RPMI7951 (cell line): ENCODE measurements at places on chromosomes 5 and 9. TPM values are rescaled to one million over a fixed set of nuclear protein-coding genes. Genes with fewer than 3 reads are reported as not detected.

TMEM171 gene
- total RNA-seq = 9.4 and 11.9 TPM in 2 replicates

PRDM9 gene
- total RNA-seq = not detected in 2 replicates

ITK gene
- not detected in 2 replicates for total RNA-seq

CKMT2 gene
- total RNA-seq = 2.2 TPM in 1 of 2 replicates, not detected in the other

IL13 gene
- not detected in 2 replicates for total RNA-seq

DNA sequence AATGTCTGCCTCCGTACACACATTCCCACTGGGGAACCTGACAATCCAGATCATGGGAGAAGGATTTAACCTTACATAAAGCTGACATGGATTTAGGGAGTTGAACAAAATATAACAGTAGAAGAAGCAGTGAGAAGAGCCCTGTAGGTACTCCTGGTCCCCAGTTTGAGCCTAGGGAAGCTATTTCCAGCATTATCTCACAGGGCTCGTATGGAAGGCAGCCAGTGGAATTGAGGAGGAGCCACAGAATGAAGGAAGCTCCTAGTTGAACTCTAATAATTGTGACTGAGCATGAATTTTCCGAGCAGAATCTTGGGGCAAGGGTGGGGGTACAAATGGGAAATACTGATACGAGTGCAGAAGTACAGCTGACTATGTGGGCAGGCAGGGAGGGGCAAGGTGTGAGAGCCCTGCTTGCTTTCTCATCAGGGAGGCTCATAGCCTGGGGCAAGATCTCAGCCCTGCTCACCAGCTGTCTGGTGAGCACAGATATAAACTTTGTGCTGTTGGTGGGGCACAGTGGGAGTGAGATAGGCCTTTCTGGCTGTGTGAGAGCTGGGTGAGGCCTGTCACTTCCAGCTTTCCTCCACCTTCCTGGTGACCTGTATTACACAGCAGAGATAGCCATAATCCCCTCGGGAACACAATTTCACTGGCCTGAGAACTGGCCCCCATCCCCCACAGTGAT is 290.7 kb upstream of the IL12B start:
- no peak for DNase-seq

DNA sequence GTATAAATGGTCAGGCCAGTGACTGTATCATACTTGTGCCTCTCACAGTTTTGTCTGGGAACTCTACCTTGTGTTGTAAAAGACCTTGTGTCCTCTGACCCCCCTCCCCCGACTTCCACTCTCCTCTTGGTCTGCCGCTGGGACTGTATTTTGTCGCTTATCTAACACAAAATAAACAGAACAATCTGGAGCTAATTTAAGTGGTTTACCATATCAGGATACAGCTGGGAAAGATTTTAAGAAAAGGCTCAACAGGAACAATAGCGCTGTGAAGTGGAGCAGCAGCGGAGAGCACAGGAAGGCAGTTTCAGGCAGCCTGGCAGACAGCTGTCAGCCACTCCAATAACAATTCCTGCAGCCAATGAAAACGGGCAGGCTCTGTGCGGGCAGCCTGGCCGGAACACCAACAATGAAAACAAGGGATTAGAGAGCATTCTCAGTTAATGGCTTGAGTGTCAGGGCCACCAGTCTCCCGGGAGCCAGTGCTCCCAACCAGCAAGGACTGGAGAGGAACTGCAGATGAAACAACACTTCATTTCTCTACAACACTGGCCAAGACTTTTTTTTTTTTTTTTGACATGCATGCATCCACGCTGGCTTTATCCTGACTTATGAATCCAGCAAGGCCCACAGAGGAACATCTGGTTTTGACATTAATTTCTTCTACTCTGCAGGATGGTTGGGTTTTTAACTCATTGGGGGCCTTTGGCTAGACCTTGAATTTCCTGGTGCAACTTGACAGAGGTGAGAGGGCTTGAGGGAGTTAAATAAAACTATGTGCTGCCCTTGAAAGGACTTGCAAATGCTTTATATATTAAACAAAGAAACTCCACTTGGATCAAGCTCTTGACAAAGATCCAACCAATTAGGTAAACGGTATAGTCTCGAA is 76.7 kb downstream of the ARSB start:
- DNase-seq = peak; percentile 94

- DNase-seq = no peak
These were observed 272.0 kb downstream of the HSPA4 start for GRCh38 chr5:133323494-133324457.

- DNase-seq = no peak
These were observed 526.7 kb upstream of the WWC1 start for GRCh38 chr5:167764641-167765289.

- no peak for DNase-seq
These were observed 171.3 kb upstream of the CDH12 start for GRCh38 chr5:23024470-23024869.

- DNase-seq = peak; percentile 72
These were observed 66.5 kb upstream of the SMIM15 start for GRCh38 chr5:61228691-61229280.

DNA sequence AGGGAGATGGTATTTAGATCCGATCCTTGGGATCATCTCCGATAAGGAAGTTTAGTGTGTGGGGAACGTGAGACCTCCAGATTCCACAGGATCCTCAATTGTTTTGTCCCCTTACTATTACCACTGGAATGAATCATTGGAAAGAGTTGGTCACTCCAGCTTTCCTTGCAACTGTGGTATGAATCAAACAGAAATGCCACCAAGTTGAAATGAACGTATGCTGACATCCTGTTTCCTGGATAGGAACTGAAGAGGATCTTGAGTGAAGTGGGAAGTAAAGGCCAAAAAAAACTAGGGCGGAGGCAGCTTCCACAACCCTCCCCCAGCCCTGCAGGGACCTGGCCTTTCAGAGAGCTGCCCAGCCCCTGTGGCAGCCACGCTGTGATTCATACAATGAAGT is 23.9 kb downstream of the IRX1 start:
- no peak for DNase-seq

- peak; percentile 51 for DNase-seq
These were observed 275.9 kb upstream of the ZNF462 start for GRCh38 chr9:106587042-106587441.

GRCh38 chr9:77819657-77820056 is 171.5 kb upstream of the GNA14 start:
- DNase-seq = peak; percentile 34

DNA sequence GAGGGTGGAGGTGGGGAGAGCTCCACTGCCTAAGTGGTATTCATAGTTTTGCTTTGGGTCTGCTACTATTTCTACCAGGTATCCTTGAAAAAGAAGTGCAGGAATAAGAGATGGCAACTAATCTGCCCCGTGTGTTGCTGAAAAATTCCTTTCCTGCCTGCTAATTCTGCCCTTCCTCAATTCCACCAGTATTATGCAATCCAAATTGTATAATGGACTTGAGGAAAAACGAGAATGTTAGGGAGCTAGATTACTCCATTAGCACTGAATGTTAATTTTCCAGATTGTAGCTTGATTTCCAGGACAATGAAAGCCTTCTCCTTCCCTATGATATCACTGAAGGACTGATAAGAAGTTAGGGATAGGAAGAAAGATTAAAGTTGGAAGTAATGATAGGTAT is 16.9 kb downstream of the ADAM19 start:
- no peak for DNase-seq

- DNase-seq = no peak
These were observed 21.7 kb downstream of the FAM78A start for GRCh38 chr9:131254626-131255025.

DNA sequence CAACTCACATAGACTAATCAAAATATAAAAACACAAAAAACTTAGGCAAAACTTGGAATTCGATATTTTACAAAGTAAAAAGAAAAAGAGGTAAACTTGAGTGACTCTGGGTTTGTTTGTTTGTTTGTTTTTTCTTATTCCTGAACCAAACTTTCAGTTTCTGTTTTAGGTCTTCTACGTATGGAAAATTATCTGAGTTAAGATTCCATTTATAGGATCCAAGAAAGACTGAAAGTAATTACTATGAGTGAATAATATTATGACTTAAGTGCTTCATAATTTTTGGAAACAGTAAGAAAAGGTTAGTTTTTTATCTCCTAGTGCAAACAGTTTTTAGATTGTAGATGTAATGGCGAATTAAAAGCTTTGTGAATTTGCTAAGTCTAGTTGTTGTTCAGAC is 13.2 kb downstream of the ST8SIA4 start:
- DNase-seq = no peak

- DNase-seq = peak; percentile 29
These were observed 5.8 kb upstream of the SNAPC3 start for GRCh38 chr9:15416880-15417279.

DNA sequence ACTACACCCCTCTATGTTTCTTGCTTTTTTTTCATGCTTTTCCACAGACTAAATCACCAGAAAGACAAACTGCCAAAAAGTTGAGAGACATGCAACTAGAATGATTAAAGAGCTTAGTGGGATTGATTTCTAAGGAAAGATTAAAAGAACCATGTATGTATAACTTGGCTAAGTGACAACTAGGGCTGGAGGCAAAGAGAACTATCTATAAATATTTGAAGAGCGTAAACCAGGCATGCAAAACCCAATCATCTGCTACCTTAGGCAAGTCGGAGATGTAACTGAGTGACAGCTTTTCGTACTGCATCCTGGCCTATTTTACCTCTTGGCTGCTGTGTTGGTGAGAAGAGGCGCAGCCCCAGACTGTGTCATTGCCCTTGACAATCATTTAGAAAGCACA is 121.0 kb upstream of the TLX3 start:
- DNase-seq = no peak

DNA sequence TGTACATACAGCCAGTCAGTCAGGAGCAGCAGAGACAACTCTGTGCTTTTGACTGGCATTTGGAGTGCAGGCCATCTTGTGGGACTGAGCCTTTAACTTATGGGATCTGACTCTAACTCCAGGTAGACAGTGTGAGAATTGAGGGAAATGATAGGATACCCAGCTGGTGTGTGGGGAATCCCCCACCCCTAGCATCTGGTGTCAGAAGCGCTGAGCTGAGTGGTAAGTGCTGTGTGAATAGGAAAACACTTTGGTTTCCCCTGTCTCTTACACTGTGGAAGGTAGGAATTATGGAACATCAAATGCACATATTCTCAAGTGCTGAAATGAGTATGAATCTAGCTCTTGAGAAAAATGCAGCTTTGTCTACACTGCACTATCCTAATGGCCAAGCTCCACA is 43.9 kb downstream of the CCDC125 start:
- DNase-seq = no peak

DNA sequence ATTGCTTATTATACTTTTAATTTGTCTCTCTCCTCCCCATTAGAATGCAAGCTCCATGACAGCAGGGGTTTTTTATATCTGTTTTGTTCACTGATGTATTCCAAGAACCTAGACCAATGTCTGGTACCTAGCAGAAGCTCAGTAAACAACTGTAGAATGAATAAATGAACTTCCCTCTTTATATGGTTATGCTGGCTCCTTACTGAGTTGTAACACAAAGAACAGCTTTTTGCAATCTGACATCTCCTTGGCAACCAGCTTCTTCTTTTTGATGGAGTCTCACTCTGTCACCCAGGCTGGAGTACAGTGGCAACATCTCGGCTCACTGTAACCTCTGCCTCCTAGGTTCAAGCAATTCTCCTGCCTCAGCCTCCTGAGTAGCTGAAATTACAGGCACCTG is 13.6 kb downstream of the TRMO start:
- DNase-seq = no peak

DNA sequence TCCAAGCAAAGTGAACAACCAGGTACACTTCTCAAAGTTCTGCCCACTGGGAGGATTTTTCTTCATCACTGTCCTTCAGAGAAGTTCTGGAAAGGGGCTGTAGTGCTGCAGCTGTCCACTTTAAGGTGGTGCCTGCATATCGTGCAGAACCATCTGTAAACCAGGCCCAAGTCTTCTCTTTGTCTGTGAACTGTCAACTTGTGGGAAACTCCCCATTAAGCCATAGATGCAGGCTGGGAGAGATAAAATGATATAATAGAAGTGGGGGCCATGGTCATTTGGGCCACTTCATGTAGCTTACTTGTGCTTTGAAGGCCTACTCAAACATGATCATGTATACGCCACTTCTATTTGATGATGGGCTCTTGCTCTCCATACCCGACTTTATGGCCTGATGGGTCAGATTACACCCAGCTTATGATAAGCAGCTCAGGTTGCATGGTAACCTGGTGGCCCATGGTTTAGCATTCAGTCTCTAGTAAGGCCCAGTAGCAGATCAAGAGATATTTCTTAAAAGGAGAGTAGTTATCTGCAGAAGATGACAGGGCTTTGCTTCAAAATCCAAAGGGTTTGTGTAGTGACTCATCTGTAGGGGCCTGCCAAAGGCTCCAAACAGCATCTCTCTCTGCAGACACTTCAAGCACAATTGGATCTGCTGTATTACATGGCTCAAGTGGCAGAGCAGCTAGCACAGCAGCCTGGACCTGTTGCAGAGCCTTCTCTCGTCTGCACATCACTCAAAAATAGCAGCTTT is 15.7 kb upstream of the BTF3 start:
- DNase-seq = no peak

DNA sequence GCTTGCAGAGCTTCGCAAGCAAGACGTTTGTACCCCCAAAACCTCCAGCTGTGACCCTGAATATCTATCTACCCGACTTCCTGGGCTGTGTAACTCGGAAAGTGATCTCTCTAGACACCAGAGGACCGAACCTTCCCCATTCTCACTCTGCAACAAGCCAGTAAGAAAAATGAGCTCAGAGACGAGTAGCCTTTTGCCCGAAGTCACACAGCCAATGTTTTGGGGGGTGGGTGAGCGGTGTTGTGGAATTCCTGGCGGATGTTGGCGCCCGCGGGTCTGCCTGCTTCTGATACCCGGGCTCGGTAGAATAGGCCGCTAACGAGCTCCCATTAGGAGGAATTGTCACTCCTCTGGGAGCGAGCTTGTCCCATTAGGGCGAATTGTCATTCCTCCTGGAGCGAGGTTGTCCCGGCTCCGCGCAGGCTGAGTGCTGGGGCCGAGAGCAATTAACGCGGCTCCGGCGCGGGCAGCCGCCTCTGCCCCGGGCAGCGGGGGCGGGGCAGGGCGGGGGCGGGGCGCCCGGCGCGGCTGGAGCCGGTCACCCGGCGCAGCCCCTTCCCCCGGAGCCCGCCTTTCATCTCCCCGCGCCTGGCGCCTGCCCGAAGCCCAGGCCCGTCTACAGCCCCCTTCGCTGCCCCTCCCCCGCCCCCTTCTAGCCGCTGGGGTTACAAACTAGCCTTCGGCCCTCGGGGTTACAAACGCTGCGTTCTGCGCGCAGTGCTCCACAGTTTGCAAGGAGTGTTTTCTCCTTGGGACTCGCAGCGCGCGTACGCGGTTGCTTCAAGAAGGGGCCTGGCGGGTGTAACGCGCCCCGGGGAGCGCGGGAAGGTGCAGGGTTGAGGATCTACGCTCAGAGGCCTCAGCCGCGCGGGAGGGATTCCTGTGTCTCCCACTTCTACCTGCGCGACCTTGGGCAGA is 3.5 kb upstream of the MSX2 start:
- DNase-seq = no peak
